Cardiac muscle cell (in vitro differentiated cells and primary cell): ENCODE measurements at places on chromosomes 6 and 20.

- no peak for DNase-seq
These were observed 129.4 kb upstream of the CENPW start for GRCh38 chr6:126210398-126211075.

- DNase-seq, result no peak
These were observed 6.6 kb upstream of the FBXO9 start for GRCh38 chr6:53058388-53059195.

DNA sequence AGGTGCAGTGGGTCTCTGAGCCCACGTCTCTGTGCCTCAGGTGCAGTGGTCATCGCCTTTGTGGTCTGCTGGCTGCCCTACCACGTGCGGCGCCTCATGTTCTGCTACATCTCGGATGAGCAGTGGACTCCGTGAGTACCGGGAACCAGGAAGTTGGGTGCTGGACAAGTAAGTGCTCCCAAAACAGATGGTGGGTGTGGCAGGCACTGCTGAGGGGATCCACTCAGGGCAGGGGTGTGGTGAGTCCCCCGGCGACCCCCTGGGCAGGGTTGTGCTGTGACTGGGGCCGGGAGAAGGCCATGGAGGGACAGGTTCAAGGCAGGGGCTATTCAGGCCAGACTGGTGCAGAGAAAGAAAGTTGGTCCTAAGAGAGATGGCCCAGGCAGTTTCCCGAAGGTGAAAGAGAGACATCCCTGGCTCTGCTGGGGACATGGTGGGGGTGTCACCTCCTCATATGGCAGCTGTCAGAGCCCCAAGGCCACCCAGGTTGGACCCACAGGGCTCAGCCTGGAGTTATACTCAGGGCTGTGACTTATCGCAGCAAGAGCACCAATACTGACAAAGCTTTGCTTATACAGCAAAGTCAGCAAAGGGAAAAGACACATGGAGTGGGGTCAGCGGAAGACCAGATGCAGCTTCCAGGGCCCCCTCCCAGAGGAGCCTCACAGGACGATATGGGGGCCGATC is 37.9 kb upstream of the MRGBP start:
- no peak for DNase-seq

GRCh38 chr6:27477318-27478013 is 4.6 kb upstream of the ZNF184 start:
- DNase-seq, result no peak

DNA sequence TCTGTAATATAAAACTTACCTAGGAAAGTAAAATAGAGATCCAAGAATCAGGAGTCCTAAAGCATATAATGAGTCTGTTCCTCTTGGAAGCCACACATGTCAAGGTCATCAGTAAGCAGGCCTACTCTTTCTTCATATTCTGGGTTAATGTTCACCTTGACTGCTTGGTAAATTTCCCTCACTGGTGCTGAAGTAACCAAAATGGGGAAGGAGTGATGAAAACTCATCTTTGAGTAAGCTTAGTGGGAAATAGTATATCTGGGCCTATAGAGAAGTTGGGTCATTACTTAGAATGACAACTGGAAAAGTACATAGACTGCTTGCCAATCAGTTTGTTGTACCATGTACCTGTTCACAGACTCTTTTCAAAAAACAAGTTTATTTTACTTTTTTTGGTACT is 6.6 kb downstream of the TSPYL4 start:
- DNase-seq, result no peak

DNA sequence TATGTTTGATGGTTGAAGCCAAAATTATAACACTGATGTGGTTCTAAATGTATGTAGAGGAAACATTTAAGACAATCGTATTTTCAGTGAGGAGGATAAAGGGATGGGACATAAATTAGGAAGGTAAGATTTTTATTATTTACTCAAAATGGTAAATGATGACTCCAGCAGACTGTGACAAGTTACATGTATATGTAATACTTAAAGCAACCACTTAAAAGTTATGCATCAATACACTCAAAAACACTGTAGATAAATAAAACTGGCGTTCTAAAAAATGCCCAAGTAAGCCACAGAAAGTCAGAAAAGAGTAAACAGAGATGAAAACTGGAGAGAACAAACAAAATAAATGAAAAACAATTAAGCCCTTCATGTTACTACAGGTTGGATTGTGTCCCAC is 18.7 kb downstream of the HLA-DMB start:
- DNase-seq, result no peak

- no peak for DNase-seq
These were observed 118.2 kb downstream of the BACH2 start for GRCh38 chr6:90178384-90178855.

DNA sequence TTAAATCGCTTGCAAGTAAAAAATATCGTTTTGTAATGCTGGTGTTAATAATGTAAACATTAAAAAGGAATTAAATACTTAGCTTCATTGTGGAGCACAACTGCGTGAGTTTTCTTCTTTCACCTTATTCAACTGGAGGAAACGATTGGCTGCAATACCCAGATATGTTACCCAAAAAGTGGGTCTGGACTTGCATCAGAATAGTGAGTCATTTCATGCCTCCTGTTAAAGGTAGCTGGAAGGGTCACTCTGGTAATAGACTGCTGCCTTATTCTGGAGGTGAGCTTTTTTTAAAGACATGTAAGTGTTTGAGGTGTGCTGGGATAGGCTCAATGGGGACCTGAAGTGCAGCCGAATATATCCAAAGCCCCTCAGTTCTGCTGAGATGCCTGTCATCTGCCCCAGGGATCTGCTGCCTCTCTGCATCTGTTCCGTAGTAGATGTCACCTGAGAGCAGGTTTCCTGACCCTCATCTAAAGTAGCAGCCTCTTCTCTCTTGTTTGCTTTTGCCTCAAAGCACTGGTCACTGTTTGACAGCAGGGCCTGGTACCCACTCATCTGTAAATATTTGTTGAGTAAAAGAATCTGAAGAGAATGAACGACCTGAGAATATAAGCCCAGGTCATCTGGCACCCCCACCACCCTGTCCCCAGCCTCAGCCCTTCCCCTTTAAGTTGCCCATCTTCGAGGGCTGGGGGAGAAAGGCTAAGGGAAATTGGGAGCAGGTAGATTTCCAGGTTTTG is 5.6 kb upstream of the UQCC2 start:
- DNase-seq, result no peak

- DNase-seq, result no peak
These were observed 257.7 kb upstream of the NT5E start for GRCh38 chr6:85192186-85192585.

- DNase-seq, result no peak
These were observed 1.3 kb downstream of the PTK7 start for GRCh38 chr6:43077333-43077809.

DNA sequence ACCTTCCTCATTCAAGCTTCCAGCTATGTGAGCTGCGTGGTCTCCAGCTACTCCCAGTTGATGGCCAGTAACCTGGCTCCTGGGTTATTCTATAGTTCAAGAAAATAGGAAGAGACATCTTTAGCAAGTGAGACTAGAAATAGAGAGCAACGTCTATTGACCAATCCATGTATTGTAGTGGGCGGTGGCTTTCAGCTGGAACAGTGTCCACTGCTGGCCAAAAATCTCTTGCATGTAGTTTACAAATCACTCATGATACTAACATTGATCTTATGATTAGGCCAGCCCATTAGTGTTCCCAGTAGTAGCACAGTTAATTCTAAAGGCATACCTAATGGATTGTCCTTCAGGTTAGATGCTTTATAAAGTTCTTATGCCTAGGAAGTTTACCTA is 58.9 kb upstream of the SCP2D1 start:
- no peak for DNase-seq
